Spleen (tissue), 13 donors: ENCODE measurements at places on chromosomes 3 and 15. TPM values are rescaled to one million over a fixed set of nuclear protein-coding genes. Genes with fewer than 3 reads are reported as not detected.
A peak's percentile ranks its signal among the peaks of the same experiment; 100 is the strongest.

CPNE9 gene
- total RNA-seq: not detected

LSG1 gene
- total RNA-seq: 44.1 TPM

DNA sequence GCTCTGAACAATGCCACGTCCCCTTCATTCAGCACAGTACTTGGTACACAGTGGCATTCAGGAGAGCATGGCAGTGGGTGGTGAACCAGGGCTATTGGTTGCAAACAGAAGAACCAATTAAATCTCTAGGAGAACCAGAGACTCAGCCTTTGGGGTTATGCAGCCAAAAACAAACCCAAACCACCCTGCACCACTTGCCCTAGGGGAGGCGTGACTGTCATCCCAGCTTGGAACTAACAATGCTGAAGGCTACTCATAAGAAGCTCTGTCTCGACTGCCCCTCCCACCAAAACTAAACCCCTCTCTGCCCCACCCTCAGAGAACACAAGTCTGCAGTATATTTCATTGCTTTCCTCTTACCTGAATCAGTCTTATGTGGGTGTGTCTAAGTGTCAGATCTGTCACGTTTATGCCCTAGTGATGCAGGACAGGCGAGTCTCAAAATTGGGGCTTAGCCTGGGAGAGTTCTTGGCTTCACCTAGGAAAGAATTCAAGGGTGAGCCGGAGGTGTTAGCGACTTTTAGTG, 15.2 kb upstream of the KLHL40 start:
- no peak overlapping the region for H3K4me3 ChIP-seq
- no peak overlapping the region for H3K27ac ChIP-seq
- H3K36me3 ChIP-seq: no peaks in the 10 kb centered on the region
- H3K4me1 ChIP-seq: no peaks in the 10 kb centered on the region
- no peaks in the 10 kb centered on the region for H3K27me3 ChIP-seq
- DNase-seq: no peak

DNA sequence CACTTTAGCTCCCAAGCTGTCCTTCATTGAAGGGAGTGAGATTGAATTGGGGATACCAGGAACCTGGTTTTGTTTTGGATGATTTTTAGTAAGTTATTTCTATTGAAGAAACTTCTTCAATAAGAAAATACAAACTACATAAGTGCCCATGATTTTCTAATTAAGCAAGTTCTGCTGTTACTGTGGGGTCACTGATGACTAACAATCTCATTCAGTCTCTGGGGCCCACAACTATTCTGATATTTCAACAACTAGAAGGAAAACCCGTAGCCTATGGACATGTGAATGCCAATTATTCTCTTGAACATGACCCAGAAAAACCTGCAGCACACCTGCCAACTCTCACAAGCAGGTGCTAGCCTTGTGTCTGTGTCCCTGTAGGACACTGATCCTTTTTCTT, 184.6 kb downstream of the DCLK3 start:
- no peaks in the 10 kb centered on the region for H3K27me3 ChIP-seq
- H3K4me3 ChIP-seq: no peak overlapping the region
- no peaks in the 10 kb centered on the region for H3K36me3 ChIP-seq
- no peak overlapping the region for H3K27ac ChIP-seq
- DNase-seq: no peak

- no peak overlapping the region for H3K4me3 ChIP-seq
- no peaks in the 10 kb centered on the region for H3K27me3 ChIP-seq
- H3K27ac ChIP-seq: no peak overlapping the region
- DNase-seq: no peak
These were observed 202.2 kb upstream of the CMC1 start for GRCh38 chr3:28039234-28039633.

DNA sequence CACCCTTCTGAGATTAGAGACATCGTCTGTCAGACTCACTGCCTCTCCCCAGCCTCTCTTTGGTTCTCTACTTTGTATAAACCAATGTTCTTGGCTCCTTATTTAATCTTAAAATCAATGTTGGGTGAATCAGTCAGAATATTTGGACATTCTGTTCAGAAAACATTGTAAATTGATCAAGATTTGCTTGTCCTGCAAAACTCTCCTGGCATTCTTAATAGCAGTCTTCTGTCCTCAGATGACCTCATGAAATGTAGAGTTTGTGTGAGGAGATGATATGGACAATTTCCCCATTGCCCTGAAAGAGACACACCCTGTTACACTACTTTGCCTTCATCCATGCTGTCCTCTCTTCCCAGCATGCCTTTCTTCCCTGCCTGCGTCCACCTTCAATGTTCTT, 33.6 kb downstream of the CD200R1L start:
- H3K36me3 ChIP-seq: no peaks in the 10 kb centered on the region
- no peak for DNase-seq
- peak overlapping the region; percentile 60 for H3K27ac ChIP-seq
- H3K27me3 ChIP-seq: no peaks in the 10 kb centered on the region
